ENCODE measurements at places on chromosomes 5 and 9.
A peak's percentile ranks its signal among the peaks of the same experiment; 100 is the strongest.

GRCh38 chr5:75368391-75368790, 31.4 kb downstream of the HMGCR start:
- DNase-seq = peak; percentile 15

DNA sequence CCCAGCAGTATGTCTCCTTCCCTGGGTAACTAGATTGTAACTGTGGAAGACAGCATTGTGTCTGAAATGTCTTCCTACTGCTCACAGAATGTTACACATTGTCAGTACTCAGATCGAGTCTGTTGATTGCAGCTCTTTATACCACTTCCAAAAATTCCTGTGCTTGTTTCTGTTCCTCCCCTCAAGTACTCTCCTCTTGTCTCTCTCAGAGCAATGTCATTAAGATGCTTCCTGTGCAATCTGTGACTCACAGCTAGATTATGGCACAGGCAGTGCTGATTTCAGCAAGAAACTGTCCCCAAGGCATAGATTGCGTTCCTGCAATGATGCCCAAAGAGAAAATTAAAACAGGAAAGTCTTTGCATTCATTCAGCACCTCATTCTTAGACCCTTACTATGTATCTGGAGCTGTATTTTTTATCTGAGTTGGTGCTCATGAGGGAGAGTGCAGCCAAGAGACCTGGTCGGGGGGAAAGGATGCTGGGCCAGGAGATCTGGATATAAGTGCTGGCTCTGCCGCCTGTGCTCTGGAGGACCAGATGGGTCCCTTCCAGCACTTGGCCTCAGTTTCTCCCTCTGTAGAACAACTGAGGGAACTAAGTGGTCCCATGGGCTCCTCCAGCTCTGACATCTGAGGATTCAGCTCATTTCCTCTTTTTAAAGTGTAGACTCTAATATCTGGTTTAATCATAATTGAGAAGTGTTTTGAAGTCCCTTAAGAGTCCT, 40.8 kb upstream of the GNPDA1 start:
- peak; percentile 61 for DNase-seq

DNA sequence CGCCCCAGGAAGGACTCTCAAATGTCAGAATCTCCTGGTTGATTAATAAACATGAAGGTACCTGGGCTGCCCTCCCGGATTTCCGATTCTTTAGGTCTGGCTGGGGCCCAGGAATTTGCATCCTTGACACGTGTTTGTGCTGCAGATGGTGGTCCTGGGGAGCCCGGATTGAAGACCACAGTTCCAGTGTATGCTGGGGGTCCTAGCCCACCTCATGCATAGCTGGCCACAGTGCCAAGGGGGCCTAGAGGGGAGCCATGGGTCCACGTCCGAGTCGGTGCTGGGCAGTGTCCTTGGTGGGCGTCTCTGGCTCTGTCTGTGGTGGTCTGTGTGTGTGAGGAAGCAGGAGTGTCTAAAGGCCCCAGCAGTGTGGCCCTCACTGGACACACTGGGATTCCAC, 3.2 kb downstream of the NCS1 start:
- DNase-seq = no peak

DNA sequence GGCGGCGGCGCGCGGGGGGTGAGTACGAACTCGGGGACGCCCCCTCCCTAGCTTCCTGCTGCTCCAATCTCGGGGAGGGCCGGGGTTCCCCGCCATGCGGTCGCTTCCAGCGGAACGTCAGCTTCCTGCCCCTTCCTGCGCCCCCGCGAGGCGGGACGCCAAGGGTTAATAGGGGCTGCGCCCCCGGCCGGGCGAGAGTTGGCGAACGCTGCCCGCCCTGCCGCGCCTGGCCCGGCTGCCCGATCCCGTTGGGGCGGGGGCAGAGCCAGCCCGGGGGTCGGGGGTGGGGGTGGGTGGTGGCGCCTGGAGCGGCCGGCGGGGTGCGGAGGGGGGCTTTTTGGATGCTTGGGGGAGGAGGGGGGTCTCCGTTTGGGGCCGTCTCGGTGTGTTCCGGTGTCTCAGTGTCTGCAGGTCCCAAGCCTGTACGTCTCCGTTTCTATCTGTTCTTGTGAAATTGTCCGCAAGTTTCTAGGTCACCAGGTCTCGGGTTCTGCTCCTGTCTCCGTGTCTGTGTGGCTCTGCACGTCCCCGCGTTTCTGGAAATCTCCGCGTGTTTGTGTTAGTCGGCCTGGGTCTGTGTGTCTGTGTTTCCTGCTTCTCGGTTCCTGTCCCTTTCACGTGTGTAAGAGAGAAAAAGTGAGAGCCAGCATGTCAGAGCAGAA, 789 bp downstream of the COL27A1 start:
- no peak for DNase-seq

DNA sequence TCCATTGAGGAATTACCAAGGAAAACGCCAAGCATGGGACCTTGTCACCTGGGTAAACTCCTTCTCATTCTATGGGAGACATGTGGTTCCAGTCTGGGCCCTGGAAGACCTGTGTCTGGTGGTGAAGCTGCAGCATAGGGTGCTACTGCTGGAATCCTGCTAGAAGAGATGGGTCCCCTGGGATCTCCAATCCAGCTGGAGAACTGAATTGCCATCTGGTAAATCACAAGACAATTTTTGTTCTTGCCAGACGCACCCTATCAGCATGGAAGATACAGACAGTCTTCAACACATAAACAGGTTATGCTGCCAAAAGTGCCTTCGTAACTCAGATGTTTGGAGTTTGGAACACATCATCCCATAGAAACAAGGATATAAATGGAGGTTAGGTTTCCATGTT, 424.0 kb upstream of the BRINP1 start:
- DNase-seq = no peak

DNA sequence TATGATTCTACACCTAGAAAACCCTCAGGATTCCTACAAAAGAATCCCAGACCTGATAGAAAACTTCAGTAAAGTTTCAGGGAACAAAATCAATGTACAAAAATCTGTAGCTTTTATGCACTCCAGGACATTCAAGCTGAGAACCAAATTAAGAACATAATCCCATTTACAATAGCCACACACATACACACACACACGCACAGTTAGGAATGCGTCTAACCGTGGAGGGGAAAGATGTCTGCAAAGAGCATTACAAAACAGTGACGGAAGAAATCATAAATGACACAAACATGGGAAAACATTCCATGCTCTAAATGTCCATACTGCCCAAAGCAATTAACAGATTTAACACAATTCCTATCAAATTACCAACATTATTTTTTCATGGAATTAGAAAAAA, 51.4 kb upstream of the CAST start:
- DNase-seq = no peak

- DNase-seq = no peak
Measured at GRCh38 chr9:35871545-35871944, 1.3 kb upstream of the OR13J1 start.
